Pancreas (tissue), 10 donors: ENCODE measurements at places on chromosomes 5 and 9. TPM values are rescaled to one million over a fixed set of nuclear protein-coding genes. Genes with fewer than 3 reads are reported as not detected.

The OSTF1 gene
- 19.4 TPM for total RNA-seq

The BNIP1 gene
- 11.6 TPM for total RNA-seq

The PCSK5 gene
- 4.9 TPM for total RNA-seq

The SPIN1 gene
- 28.9 TPM for total RNA-seq
